DMS53 (cell line): ENCODE measurements at places on chromosomes 13 and 19.

- DNase-seq: no peak
These were observed 117.4 kb downstream of the ESD start for GRCh38 chr13:46679369-46680120.

GRCh38 chr13:73230716-73231115 is 171.9 kb downstream of the KLF5 start:
- no peak for DNase-seq

- DNase-seq: no peak
These were observed 46.8 kb downstream of the ARHGEF7 start for GRCh38 chr13:111161601-111162600.

- no peak for DNase-seq
These were observed 32.5 kb downstream of the SPTBN4 start for GRCh38 chr19:40499320-40499719.

- peak; percentile 62 for DNase-seq
These were observed 1.5 kb upstream of the MYO1F start for GRCh38 chr19:8578642-8579265.
